ENCODE measurements at places on chromosomes 5 and 9.
A peak's percentile ranks its signal among the peaks of the same experiment; 100 is the strongest.

- DNase-seq, result no peak
Observed at GRCh38 chr9:5512658-5513452, 2.5 kb downstream of the PDCD1LG2 start.

- DNase-seq, result no peak
Observed at GRCh38 chr9:133854765-133855164, 116.6 kb upstream of the SARDH start.

DNA sequence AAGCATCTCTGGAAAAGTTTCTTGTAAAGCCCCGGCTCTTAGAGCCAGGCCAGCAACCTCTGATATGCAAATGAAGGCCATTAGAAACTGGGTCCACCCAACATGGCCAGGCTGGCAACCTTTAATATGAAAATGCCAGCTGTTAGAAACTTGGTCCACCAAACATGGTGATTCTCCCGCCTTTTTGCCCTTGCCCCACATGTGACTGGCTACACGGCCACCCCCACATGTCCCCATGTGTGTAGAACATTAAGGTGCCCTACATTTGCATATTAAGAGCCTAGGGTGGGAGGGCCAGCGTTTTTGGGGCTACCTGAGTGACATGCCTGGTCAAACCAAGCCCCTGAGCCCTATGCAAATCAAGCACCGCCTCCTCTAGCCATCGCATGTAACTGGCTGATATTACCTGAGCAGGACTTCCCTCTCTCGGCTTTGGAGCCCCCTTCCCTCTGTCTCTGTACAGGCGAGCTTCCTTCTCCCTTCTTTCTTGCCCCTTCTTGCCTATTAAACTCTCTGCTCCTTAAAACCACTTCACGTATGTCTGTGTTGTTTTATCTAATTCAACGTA is 39.0 kb downstream of the S100Z start:
- no peak for DNase-seq

DNA sequence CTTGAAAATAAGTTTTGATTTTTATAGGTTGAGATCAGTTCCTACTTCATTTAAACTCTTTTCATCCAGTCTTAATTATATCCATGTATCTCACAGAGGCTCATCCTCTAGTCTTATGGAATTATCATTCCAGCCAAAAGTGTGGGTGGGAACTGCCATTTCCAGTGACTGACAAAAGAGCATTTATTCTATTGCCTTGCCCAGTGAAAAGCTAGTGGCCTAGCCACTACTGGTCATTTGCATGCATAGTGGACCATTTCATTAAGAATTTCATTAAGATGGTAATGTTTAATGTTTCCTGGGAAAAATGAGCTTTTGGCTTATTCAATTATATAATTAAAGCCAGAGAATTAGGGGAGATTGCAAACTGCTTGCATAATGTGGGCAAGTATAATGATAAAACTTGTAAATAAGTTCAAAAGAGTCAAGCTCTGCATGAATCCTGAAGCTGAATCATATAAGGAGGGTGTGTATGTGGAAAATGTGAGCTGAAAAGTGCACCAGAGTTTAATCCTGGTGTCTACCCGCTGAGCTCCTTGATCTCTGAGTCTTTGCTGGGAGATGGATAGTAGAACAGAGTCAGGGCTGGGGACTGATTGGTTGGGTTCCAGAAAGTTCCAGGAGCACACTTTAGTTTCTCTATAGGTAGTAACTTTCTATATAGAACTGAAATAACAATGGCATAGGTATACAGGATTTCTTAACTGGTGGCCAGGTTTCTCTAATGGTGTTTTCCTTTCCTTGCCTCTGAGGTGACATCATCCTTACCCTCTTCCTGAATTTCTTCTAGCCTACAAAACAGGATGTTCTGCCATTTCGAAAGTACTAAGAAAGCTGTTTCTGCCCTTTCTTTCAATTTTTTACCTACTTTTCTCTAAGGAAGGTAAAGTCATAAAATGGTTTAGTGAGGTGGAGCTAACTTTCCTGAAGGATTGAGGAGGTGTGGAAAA is 78.5 kb downstream of the KIF4B start:
- no peak for DNase-seq

DNA sequence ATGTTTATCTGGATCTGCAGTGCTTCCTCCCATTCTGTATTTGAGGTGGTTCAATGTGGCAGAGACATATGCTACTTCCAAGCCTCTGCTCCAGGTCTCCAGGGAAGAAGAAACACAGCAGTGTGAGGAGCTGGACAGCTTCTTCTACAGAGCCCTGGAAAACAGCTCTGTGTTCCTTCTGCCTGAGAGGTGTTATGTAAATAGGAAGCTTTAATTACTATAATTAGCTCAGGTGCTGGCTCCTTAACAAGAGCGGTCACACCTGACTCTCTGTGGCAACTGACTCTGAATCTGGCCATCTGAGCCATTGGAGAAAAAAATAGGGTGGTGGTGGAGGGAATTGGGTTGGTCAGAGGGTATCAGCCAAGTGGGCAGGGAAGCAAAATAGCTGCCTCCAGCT is 332.4 kb upstream of the BRINP1 start:
- no peak for DNase-seq

- DNase-seq, result peak; percentile 5
Observed at GRCh38 chr5:133610489-133611356, 1.6 kb downstream of the FSTL4 start.

DNA sequence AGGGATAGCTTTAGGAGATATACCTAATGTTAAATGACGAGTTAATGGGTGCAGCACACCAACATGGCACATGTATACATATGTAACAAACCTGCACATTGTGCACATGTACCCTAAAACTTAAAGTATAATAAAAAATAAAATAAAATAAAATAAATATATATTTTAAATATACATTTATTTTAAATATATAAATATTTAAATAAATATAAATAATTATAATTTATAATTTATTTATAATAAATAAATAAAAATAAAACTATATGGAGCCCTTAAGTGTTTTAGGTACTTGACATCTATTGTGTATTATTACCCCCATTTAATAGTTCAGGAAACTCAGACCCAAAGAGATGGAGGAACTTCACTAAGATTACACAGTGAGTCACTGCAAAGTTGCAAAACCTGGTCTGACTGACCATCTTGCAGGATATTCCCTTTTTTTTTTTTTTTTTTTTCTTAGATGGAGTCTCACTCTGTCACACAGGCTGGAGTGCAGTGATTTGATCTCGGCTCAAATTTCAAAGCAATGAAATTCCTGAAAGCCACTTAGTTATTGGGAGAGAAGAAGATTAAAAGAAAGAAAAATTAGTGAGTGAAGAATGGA is 5.8 kb upstream of the C5orf52 start:
- DNase-seq, result peak; percentile 83

GRCh38 chr9:136506425-136506824 is 23.6 kb upstream of the SEC16A start:
- no peak for DNase-seq

DNA sequence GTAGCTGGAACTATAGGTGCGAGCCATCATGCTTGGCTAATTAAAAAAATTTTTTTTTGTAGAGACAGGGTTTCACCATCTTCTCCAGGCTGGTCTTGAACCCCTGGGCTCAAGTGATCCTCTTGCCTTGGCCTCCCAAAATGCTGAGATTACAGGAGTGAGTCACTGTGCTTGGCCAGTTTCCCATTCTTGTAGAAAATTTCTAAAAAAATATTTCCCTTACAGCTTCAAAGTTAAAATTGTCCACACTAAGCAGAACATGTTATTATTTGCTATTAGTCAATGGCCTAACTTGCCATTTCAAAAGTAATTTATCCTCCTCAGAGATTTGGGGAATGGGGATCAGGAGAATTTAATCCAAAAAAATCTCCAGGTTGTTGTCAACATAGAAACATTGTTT is 40.1 kb downstream of the SLC38A9 start:
- no peak for DNase-seq

GRCh38 chr5:124783794-124784193 is 37.4 kb upstream of the ZNF608 start:
- DNase-seq, result peak; percentile 35

GRCh38 chr9:14071484-14071883 is 242.5 kb downstream of the NFIB start:
- DNase-seq, result no peak

GRCh38 chr5:172574871-172575223 is 66.2 kb upstream of the NEURL1B start:
- DNase-seq, result no peak

DNA sequence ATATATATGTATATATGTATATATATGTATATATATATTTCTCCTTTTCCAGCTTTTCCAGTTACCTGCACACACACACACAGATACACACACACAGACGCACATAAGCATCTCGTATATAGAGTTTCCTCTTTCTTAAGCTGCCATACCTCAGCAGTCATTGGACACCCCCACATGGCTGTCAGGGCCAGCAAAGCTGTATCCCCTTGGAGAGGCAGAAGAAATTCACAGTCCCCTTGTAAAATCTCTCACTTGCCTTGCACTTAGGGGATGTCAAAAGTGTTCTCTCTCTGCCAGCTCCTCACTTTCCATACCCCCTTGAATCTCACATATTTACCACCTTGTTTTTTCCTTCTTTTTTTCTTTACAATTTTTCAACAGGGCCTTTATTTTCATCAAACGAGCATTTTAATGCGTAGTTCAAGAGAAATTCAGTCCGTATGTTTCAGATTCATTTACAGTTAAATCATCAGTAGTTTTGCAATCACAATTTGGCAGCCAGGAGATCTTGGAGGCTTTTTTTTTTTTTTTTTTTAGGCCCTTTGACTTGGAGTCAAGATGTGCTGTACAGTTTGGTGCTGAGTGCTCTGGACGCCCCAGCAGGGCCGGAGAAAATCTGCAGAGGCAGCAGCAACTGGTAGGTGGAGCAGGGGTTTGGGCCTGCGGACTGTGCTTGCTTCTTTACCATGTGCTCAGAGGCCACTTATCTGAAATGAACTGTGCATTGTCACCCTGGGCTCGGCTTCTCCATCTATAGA is 244.9 kb upstream of the KLF4 start:
- DNase-seq, result peak; percentile 94

- DNase-seq, result peak; percentile 40
Observed at GRCh38 chr9:87707805-87708506, 18.0 kb upstream of the CTSL start.

- peak; percentile 13 for DNase-seq
Observed at GRCh38 chr9:133939171-133939785, 52.8 kb downstream of the VAV2 start.

- no peak for DNase-seq
Observed at GRCh38 chr5:150080696-150081435, 5.5 kb downstream of the CSF1R start.

DNA sequence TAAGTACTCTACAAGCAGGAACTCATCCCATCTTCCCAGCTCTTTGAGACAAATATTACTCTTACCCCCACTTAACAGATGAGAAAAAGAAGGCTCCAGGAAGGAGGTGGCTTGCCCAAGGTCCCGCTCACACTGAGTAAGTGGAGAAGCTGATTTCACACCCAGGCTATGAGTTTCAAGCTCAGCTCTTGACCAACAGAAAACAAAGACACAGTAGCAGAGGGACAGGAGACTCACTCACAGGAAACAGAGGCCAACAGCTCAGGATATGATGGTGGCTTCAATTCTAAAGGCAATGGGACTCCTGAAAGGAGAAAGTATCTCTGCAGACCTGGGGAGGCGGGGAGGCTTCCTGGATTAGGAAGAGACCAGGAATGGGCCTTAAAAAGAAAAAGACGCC is 6.7 kb upstream of the TCF7 start:
- DNase-seq, result no peak

GRCh38 chr5:84425365-84425881 is 40.7 kb upstream of the EDIL3 start:
- DNase-seq, result no peak

GRCh38 chr5:58366461-58366860 is 93.4 kb downstream of the PLK2 start:
- peak; percentile 10 for DNase-seq

DNA sequence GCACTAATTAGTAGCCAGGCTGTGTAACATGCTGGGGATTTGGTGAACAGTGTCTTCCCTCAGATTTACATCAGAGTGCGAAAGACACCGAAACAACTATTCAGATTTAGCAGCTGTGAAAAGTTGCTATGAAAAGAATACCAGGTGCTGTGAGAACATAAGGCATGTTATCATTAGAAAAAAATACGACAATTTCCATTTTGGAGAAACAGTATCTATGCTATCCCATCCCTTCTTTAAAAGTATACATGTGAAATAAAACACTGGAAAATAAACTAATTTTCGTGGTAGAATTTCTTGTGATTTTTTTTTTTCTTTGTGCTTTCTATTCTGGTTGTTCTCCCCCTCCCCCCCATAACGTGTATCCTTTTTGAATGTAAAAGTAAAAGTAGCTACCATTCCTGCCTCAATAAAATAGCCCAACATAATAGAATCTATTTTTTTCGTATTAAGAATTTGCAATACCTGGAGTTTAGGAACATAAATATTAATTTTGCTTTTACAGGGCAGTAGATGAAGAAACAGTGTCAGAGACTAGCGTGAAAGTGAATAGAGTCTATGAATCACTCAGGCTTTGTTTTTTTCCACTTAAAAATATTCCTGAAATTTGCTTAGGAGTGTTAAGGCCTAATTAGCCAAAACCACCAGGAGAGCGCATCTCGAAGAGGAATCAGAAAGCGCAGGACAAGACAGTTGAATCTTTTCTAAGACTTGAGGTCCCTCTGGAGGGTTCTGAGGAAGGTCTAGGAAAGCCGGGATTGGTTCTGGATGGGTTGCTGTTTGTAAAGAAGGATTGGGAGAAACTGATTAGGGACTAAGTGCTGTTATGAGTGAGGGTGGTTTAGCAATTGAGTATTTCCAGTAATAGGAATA is 813 bp upstream of the SLU7 start:
- DNase-seq, result no peak

GRCh38 chr5:3118340-3118739 is 366.9 kb upstream of the IRX2 start:
- no peak for DNase-seq

DNA sequence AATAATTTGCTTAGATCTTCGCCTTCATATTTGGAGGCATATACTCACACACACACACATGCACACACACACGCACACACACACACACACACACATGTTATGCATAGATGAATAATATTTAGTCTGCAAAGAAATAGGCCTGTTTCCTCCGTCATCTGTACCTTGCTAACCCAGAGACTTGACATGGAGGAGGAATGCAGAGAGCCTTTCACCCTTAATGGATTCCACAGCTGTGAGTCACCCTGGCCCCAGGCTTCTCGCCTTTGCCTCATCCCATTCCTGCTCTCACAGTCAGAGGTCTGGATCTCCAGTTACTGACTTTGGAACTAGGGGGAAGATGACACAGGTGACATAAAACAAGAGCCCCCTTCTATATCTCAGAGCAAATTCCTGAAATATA is 29.7 kb downstream of the ZNF462 start:
- peak; percentile 99 for DNase-seq
